ENCODE measurements at places on chromosomes 1 and 21.

- DNase-seq, result no peak
These were observed 8.3 kb downstream of the CDKN2C start for GRCh38 chr1:50978144-50978851.

DNA sequence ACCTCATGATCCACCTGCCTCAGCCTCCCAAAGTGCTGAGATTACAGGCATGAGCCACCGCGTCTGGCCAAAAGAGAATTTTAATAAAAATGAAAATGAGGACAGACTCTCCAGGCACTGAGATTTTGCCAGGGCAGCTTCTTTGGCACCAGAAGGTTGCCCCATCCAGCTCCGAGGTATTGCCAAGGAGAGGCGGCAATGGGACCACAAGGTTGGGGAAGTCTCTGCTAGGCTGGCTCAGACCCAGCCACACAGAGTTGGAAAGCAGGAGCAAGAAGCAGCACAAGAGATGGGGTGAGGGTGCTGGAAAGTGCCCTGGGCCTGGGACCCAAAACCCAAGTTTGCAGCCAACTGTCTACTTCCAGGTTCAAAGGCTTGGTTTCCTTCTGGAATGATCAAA, 200.9 kb downstream of the HHIPL2 start:
- DNase-seq, result no peak

GRCh38 chr1:213464786-213465460, 413.9 kb downstream of the RPS6KC1 start:
- DNase-seq, result no peak

- DNase-seq, result no peak
These were observed 943 bp downstream of the ERRFI1 start for GRCh38 chr1:8025061-8025670.

DNA sequence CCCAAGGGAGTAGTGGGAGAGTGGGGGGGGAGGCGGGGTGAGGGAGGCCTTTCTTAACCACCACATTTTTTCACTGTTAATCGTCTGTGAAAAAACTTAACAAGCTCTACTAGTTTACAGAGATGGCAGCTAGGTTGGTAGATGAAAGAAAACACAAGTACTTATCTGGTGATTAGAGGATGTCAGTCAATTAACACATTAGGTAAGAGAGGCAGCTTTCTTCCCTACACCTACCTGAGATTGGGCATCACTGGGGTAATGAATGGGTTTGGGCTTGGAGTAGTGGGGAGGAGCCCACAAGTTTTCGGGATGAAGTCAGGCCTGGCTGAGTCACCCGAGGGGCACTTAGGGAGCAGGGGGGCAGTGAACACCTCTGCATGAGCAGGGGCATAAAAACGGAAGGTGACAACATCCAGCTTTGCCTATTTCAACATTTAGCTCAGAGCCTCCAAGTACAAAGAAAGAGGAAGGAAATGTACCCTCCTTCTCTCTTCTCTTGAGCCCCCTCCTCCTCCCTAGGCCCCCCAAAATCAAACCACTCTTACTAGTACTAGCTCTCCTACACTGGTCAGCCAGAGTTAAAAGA, 2.5 kb downstream of the LBR start:
- no peak for DNase-seq

DNA sequence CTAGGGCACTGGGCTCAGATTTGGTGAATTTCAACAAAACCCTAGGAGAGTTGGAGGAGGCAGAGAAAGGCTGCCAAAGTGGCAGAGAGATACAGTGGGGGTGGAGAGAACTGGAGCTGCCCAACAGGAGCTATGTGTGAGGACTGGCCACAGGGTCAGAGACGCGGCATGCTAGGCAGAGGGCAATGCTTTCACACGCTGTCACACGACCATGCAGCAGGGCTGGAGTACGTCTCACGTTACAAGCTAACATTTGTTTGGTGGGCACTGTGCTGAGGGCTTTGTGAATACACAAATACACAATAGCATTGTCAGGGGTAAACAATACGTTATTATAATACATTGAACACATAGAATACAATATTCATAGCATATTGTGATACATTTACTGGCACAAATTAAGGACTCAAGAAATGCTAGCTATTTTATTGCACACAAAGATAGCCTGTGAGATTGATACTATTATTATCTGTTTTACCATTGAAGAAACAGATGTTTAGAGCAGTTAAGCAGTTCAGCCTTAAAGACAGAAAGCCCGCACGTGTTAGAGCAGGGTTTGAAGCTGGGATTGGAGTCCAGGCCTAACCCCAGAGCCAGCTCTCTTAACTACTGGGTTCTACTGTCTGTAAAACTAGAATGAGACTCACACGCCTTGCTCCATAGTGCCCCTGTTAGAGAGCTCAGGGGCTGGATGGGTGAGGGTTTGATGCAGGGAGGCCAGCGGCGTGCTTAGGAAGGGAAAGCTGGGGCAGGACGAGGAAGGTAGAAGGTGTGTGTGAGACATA, 4.5 kb downstream of the RAB7B start:
- DNase-seq, result peak; percentile 8

DNA sequence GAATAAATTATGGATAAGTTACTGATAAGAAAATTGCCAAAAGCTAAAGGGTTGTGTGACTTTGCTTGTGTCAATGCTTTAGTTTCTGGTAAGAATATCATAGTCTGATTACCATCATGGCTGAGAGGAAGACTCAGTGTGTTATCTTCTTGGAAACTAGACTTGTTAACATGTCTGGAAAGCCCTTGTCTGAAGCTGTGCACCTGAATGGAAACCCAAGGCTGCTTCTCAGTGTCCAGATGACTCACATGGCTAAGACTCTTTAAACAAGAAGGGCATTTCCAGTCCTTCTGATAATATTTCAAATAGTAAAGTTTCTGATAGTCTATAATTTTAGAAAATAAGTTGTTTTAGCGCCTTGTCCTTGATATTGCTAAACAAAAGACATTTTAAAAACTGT, 1092.7 kb downstream of the PLA2G4A start:
- DNase-seq, result no peak

DNA sequence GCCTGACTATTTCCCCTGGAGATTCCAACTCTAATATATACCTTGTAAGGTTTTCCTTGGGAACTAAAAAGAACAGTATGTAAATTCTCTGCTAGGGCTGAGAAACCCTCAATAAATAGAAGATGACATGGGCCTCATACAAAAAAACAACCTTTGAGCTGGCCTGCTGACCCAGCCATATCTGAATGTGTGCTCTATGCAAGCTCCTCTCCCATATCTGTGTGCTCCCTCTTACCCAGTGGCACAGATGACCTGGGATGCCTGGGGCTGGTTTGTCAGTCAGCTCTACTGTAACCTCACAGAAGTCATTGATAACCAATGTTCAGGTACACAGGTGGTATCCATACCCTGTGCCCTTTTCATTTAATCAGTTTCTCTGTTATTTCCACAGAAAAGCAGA, 329.2 kb downstream of the SEC16B start:
- no peak for DNase-seq

Data from spinal cord (tissue), 10 donors.